ENCODE measurements at places on chromosomes 3 and 15.
A peak's percentile ranks its signal among the peaks of the same experiment; 100 is the strongest.

GRCh38 chr15:33007303-33007855 is 187.1 kb downstream of the FMN1 start:
- no peak for DNase-seq

GRCh38 chr3:181689546-181689945 is 22.2 kb upstream of the SOX2 start:
- no peak for DNase-seq

- no peak for DNase-seq
Observed at GRCh38 chr3:28915741-28916500, 364.9 kb upstream of the RBMS3 start.

DNA sequence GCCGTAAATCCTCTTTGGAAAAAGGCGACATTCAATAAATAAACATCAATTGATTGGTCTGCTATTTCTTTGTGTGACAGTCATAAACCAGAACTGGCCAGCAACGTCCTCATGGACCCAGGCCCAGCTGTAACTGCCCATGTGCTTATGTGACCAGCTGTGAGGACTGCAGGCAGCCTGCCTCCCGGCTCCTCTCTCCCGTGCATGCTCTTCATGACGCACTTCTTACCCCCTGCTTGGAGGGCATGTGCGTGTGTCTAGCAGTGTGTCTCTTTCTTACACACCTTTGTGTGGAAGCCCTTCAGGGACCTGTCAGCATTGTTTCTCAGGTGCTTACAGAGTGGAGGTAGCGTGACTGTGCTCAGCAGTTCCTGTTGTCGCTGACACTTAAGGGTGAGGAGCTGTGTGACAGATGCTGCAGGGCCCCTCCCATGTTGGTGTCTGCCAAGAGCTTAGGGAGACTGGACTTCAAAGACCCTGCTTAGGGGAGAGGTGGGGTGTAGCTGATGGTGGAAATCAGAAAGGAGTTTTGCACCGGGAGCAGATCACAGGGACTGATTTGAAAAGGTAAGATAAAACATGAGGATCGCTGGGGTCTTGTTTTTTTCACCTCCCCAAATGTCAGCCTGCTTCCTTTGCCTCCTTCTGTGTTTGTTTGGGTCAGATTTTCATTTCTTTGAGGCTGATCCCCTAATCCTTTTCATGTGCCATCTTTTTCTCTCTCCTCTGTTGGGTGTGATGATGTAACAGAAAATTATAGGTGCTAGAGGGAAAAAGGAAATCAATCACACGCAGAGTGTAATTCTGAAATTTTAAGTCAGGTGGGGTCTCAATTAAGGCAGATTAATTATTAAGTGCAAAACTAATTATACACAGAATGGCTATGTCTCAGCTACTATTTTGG is 2.1 kb downstream of the PODXL2 start:
- DNase-seq = no peak

DNA sequence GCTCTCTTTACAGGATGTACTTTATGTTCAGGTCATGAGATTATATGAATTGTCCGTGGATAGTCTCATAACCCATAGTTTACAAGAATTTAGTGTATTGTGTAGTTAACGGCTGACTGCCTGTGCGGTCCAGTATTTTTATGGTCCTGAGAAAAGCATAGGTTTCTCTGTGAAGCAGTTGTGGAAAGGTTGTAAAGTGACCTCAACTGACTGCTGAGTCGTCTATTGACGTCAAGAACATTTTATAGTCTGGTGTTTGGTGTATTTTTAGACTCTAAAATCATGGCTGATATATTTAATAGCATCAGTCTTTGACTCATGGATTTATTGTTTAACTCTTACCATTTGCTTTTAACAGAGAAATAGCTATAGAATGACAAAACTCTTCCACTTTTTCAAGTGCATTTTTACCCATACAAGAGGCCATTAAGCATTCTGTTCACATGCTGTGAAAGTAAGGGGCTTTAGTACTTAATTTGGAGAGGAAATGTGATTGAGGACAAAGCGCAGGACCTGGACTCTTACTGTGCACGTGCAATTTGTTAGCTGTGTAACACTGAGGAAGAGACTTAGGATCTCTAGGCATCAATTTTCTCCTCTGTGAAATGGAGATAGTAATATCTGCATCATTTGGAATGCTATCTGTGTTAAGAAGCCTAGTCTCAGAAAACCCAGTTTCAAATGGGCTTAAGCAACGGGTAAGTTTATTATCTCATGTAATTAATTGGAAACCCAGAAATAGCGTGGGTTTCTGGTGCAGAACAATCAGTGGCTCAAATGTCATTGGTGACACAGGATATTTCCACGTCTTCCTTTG is 240.8 kb downstream of the NFKBIZ start:
- DNase-seq = no peak

GRCh38 chr15:51192521-51193280 is 98.0 kb upstream of the TNFAIP8L3 start:
- peak; percentile 27 for DNase-seq

GRCh38 chr3:142450189-142450588 is 2.4 kb upstream of the XRN1 start:
- no peak for DNase-seq

Measured in GM12892 (cell line).